Hematopoietic multipotent progenitor cell treated with erythropoietin and hydrocortisone succinate and interleukin-3 and kit ligand, for 6 days (in vitro differentiated cells): ENCODE measurements at places on chromosomes 5 and 9.
A peak's percentile ranks its signal among the peaks of the same experiment; 100 is the strongest.

DNA sequence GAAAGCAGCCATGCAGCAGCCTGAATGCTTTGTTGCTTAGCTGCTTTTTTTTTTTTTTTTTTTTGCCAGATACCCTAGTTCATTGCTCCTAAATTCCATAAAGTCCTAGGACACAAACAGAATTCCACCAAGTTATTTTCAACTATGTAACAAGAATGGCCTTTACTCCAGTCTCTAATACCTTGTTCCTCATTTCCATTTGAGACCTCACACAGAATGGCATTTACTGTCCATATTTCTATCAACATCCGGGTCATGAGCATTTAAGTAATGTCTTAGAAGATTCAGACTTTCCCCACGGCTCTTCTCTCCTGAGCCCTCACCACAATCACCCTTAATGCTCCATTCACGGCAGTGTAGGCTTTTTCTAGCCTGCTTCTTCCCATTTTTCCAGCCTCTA lies 31.7 kb upstream of the FBXW11 start:
- DNase-seq, result no peak

GRCh38 chr5:68818057-68818695 lies 275.6 kb upstream of the SLC30A5 start:
- DNase-seq, result no peak

- peak; percentile 8 for DNase-seq
Measured at GRCh38 chr5:111748304-111748763, 8.7 kb downstream of the NREP start.

DNA sequence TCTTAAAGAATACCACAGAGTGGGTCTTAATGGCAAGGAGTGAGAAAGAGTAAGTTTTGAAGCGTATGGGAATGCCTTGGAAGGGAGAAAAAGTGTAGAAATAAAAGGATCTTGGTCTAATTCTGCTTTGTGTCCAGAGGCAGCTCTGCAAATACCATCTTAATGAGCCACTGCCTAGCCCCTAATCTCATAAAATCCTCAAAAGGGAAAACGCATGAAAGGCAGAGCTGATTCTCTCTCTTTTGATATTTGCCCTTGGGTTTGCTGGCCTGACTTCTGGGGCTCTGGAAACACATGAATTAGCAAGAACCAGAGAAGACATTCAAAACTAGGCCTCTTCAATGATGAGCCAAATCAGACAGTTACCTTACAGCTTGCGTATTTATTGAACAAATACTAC lies 28.1 kb downstream of the NREP start:
- no peak for DNase-seq

DNA sequence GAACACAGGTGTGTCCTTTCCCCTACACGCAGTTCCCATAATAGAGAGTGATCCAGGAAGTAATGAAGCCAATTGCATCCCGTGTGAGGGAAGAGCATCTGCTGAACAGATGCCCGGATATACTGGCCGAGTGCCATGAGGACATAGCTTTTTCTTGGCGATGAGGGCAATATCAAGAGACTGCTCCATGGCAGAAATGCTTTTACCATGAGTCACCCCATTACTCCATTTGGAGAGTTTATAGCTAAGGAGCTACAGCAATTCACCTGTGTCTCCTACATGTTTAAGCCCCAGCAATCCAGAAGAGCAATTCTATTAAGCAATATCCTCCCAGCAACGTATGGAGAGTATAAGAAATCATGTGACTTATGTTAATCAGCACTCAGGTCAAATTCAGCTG lies 222.0 kb upstream of the KLF4 start:
- DNase-seq, result no peak

DNA sequence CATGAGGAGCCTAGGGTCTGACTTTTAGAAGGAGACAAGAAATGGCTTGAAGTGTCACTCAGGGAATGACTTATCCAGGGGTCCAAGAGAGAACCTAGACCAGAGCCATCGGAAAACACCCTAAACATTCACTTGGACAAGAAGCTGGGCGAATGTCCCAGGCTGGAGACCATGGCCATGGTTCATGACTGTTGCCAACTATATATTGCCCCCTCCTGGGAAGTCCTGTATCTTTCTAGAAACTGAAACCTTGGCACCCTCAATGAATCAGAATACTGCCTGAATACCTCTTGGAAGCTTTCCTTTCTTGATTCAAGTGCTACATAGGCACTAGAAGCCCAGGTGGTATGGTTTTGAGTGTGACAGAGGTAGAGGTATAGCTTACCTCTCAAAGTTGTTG lies 29.9 kb downstream of the TRMO start:
- DNase-seq, result no peak
